NCI-H1436 (cell line): ENCODE measurements at places on chromosomes 7 and 10.

- DNase-seq, result peak; percentile 45
These were observed 47.1 kb upstream of the TMEM72 start for GRCh38 chr10:44864051-44864450.

GRCh38 chr10:22436526-22436892, 91.2 kb downstream of the SPAG6 start:
- no peak for DNase-seq

- DNase-seq, result no peak
These were observed 2.1 kb downstream of the ADIRF start for GRCh38 chr10:86970162-86970981.

- peak; percentile 59 for DNase-seq
These were observed 161.8 kb upstream of the CACNA2D1 start for GRCh38 chr7:82605247-82605864.

- DNase-seq, result no peak
These were observed 5.9 kb downstream of the DUSP5 start for GRCh38 chr10:110503528-110504110.

DNA sequence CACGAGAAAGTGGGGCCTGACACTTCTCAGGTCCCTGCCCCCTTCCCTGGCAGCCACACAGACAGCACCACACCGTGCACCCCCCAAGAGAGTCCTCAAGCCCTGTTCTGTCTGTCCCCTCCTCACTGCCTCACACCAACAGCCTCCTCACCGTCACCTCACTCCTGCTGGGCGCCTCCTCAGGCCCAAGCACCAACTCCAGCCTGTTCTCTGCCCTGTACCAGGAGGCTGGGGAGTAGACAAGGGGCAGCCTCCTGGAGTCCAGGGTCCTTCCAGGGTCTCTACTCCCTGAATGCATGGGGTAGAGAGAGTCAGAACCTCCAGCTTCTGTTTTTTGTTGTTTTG, 26.9 kb upstream of the ELN start:
- no peak for DNase-seq
